Spleen (tissue), 13 donors: ENCODE measurements at places on chromosomes 2 and 18. TPM values are rescaled to one million over a fixed set of nuclear protein-coding genes. Genes with fewer than 3 reads are reported as not detected.

DNA sequence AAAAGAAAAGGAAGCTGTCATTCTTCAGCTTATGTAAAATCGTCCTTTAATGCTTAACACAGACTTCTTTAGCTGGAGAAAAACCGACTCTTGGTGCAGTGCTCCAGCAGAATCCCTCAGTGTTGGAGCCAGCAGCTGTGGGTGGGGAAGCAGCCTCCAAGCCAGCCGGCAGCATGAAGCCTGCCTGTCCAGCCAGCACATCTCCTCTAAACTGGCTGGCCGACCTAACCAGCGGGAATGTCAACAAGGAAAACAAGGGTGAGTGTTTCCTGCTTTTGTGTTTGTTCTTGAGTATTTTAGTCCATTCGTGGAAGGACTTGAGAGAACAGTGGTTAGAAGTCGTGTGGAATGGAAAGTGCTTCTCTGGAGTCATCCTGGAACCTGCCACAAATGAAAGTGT, 38.9 kb downstream of the KDM3A start:
- H3K4me3 ChIP-seq, result no peak overlapping the region
- DNase-seq, result no peak
- no peak overlapping the region for H3K27ac ChIP-seq
- peaks cover 100% of the 10 kb centered on the region for H3K36me3 ChIP-seq
- H3K4me1 ChIP-seq, result no peaks in the 10 kb centered on the region
- no peaks in the 10 kb centered on the region for H3K27me3 ChIP-seq

Gene RND3
- 80.5 TPM for total RNA-seq

Gene CASP10
- total RNA-seq, result 75.6 TPM

DNA sequence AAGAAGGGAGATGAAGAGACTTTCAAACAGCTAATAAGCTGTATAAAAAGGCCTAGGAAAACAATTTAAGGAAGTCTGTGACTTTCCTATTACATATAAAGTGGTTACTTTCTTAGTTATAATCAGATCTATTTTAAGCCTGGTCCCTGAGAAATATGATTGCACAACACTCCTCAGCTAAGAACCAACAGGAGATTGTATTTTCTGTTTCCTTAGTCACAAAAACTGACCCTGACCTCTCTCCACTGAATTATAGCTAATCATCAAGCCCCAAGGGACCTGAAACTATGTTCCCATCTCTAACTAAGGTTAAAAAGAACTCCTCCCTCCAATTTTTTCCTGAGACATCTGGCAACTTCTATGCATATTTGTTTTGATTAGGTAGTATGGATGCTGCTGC, 106.9 kb downstream of the ROCK1 start:
- H3K36me3 ChIP-seq, result peaks cover 50% of the 10 kb centered on the region
- no peaks in the 10 kb centered on the region for H3K27me3 ChIP-seq
- no peak for DNase-seq
- H3K27ac ChIP-seq, result peak overlapping the region; percentile 59

- peak overlapping the region; percentile 82 for H3K4me3 ChIP-seq
- H3K27me3 ChIP-seq, result no peaks in the 10 kb centered on the region
- peaks cover 31% of the 10 kb centered on the region for H3K4me1 ChIP-seq
- peak overlapping the region; percentile 86 for H3K27ac ChIP-seq
- no peak for DNase-seq
- peaks cover 14% of the 10 kb centered on the region for H3K36me3 ChIP-seq
These were observed 536 bp upstream of the SLC25A12 start for GRCh38 chr2:171894612-171894947.

Gene SLC14A1
- total RNA-seq, result 7.8 TPM

DNA sequence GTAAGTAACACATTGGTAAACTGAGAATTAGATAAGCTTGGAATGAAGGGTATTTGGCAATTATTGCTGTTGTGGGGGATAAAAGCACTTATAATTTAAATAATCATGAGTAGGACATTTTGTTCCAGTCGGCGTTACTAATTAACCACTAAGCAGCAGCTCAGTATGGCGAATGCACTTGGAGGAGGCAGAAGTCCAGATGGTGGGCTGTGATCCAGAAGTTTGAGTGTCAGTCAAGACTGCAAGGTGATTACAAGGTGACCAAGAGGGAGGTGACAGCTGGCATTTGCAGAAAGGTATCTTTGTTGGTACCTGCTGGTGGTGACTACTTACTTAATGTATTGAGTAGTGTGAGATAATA, 643.6 kb upstream of the FAM98A start:
- H3K27me3 ChIP-seq, result no peaks in the 10 kb centered on the region
- H3K4me1 ChIP-seq, result no peaks in the 10 kb centered on the region
- DNase-seq, result no peak
- H3K27ac ChIP-seq, result no peak overlapping the region
- H3K36me3 ChIP-seq, result no peaks in the 10 kb centered on the region
- H3K4me3 ChIP-seq, result no peak overlapping the region

DNA sequence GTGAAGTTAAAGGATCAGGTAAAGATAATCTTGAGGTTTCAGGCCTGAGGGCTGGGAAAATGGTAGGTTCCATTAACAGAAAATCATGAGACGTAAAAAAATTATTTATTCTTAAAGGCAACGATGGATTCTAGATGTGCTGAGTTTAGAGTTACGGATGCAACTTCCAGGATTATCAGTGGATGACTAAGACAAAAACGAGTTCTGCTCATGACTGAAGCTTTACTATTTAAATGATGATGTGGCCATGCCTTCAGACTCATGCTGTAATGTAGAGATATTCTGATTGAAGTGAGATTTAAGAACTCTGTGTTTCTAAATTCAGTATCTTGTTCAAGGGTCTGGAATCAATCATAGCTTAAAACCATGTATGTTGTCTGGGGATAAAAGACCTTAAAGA, 5.0 kb downstream of the TMEM237 start:
- peaks cover 8% of the 10 kb centered on the region for H3K4me1 ChIP-seq
- no peak for DNase-seq
- peaks cover 4% of the 10 kb centered on the region for H3K36me3 ChIP-seq
- H3K27ac ChIP-seq, result no peak overlapping the region
- H3K27me3 ChIP-seq, result no peaks in the 10 kb centered on the region
- H3K4me3 ChIP-seq, result no peak overlapping the region

DNA sequence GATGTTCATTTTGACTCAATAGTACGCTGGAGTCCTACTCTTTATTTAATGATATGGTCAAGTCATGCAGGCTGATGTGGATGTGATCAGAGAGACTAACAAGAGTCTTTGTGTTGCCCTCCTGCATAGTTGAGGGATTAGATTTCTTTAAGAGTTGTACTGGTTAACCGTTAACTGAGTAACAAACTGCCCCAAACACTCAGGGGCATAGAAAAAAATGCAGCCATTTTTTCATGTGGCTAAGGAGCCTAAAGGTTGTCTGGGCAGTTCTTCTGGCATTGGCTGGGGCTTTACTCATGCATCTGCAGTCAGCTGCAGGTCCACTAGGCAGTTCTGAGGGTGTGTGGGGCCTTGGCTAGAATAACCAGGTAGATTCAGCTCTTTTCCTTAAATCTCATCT, 32.5 kb downstream of the DOCK10 start:
- H3K4me1 ChIP-seq, result peaks cover 10% of the 10 kb centered on the region
- DNase-seq, result no peak
- no peak overlapping the region for H3K27ac ChIP-seq
- no peak overlapping the region for H3K4me3 ChIP-seq

GRCh38 chr2:67462738-67463496, 65.8 kb downstream of the ETAA1 start:
- no peaks in the 10 kb centered on the region for H3K36me3 ChIP-seq
- H3K4me1 ChIP-seq, result no peaks in the 10 kb centered on the region
- H3K4me3 ChIP-seq, result no peak overlapping the region
- no peaks in the 10 kb centered on the region for H3K27me3 ChIP-seq
- no peak for DNase-seq

GRCh38 chr18:500632-501405, at the start of gene COLEC12:
Gene COLEC12, minus strand, starts transcription at chr18:500701. Its CDS starts 187 bp downstream, at chr18:500514.
- H3K36me3 ChIP-seq, result no peaks in the 10 kb centered on the region
- H3K27me3 ChIP-seq, result peaks cover 60% of the 10 kb centered on the region
- no peak within 1 kb of the TSS for H3K27ac ChIP-seq
- H3K4me3 ChIP-seq, result no peak within 1 kb of the TSS
- peaks cover 12% of the 10 kb centered on the region for H3K4me1 ChIP-seq
- DNase-seq, result no peak

Gene MYO5B
- 3.2 TPM for total RNA-seq

Gene POTEC
- total RNA-seq, result not detected

DNA sequence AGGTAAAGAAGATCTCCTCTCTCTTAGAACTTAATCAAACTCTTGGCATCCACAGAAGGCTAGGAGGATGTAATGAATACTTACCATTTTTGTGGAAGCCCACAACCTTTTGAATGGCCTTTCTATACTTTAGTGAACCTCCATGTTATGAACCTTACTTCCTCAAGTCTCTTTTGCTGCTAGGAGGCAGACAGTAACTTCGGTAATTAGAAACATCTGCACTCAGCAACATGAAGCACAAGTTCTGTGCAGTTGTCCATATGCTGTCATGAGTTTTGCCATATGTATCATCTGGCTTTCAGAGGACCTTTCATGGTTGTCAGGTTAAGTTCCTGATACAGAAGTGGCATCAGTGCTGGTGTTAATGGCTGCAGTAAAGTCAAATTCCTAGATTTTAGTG, 50.4 kb downstream of the PDK1 start:
- H3K4me1 ChIP-seq, result no peaks in the 10 kb centered on the region
- H3K27ac ChIP-seq, result no peak overlapping the region
- no peaks in the 10 kb centered on the region for H3K36me3 ChIP-seq
- no peak for DNase-seq
- no peaks in the 10 kb centered on the region for H3K27me3 ChIP-seq
- H3K4me3 ChIP-seq, result no peak overlapping the region

DNA sequence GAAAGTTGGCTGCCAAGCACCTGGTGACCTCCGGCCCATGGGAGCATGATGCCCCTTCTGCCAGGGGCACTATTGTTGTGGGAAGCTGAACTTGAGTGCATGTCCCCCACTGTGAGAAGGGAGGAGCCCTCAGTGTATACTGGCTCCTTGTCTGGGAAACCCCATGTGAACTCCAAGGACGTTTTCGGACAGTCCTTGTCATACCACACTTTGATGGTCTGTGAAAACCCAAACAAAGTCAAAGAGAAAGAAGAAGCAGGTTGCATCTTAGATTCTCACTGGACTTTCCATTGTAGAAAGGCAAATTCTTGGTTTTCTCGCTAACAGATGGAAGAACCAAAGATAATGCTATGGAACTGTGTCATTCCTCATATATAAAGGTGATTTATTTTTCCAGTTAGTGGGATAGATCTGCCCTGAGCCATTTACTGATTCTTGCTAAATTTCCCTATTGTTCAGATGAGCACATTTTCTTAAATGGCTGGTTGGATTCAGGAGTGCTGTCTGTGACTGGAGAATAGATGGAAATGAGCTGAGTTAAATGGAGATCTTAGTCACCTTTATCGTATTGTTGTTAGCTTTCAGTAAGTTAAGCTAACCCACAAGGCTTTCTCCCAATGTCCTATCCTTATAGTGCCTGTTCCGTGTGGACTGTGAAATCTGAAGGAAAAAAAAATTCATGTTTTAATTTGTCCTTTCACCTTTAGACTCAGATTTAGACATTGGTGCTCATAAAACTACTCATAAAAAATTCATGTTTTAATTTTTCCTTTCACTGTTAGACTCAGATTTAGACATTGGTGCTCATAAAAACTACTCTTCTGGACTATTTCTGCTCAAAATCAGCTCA, 166.6 kb downstream of the ACTR3 start:
- peaks cover 11% of the 10 kb centered on the region for H3K27me3 ChIP-seq
- no peaks in the 10 kb centered on the region for H3K4me1 ChIP-seq
- no peak for DNase-seq
- H3K27ac ChIP-seq, result no peak overlapping the region

Gene CCDC141
- 9.7 TPM for total RNA-seq

GRCh38 chr2:133884739-133885381, 316.6 kb upstream of the NCKAP5 start:
- H3K36me3 ChIP-seq, result no peaks in the 10 kb centered on the region
- no peak overlapping the region for H3K27ac ChIP-seq
- no peak overlapping the region for H3K4me3 ChIP-seq
- no peak for DNase-seq
- peaks cover 5% of the 10 kb centered on the region for H3K27me3 ChIP-seq

GRCh38 chr2:158189526-158189925, 87.8 kb downstream of the UPP2 start:
- H3K4me3 ChIP-seq, result no peak overlapping the region

Gene ANKRD30BL
- total RNA-seq, result not detected

- no peak overlapping the region for H3K4me3 ChIP-seq
- no peak for DNase-seq
- H3K36me3 ChIP-seq, result no peaks in the 10 kb centered on the region
- no peak overlapping the region for H3K27ac ChIP-seq
- H3K4me1 ChIP-seq, result no peaks in the 10 kb centered on the region
- H3K27me3 ChIP-seq, result no peaks in the 10 kb centered on the region
These were observed 1154.5 kb upstream of the CHAC2 start for GRCh38 chr2:52613064-52613463.

DNA sequence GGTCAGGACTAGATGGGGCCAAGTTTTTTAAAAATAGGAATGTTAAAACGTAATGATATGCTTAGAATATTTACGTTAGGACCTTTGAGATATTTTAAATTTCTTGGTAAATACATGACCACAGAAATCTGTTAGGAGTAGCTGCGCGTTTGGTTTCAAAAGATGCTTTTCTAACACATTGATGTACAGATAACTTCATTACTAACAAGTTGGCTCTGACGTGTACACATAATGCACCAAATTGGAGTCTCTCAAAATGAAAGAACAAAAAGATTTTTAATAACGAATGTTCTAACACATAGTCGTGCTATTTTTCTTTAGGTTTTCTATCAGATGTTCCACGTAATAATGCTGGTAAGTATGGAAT, 608 bp downstream of the PHOSPHO2 start:
- no peaks in the 10 kb centered on the region for H3K27me3 ChIP-seq
- DNase-seq, result no peak
- peaks cover 15% of the 10 kb centered on the region for H3K4me1 ChIP-seq
- H3K36me3 ChIP-seq, result peaks cover 5% of the 10 kb centered on the region

DNA sequence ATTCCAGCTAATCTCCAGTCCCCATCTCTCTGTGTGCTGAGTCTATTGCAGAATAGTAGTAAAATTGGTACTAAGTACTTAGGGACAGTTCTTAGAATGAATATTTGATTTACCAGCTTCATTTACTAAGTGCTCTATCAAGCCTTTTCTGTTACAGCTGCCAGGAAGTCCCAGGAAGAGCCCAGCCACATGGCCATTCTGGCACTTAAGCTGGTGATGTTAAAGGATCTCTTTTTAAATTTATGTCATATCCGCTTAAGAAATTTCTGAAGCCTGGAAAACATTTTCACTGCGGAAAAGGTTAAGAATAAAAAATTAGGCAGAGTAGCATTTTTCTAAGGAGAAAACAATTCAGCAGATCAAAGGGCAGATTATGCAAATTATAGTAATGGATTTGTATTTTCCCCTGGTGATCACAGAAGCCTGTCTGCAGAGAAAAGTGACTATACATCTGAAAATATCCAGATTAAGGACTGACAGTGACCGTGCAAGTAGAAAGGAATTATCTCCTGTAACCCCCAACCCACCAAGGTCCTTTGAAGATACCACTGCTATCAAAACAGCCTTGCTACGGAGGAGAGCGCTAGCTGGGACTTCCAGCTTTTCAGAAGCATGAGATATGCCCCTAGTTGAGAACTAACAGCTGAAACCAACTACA, 260.8 kb downstream of the SH3BP4 start:
- no peaks in the 10 kb centered on the region for H3K4me1 ChIP-seq
- no peak overlapping the region for H3K4me3 ChIP-seq
- H3K27ac ChIP-seq, result no peak overlapping the region

Gene C2orf66
- not detected for total RNA-seq

Gene ALPP
- not detected for total RNA-seq
